Anterior cingulate cortex (tissue), 58 donors: ENCODE measurements at places on chromosomes 1 and 21.

DNA sequence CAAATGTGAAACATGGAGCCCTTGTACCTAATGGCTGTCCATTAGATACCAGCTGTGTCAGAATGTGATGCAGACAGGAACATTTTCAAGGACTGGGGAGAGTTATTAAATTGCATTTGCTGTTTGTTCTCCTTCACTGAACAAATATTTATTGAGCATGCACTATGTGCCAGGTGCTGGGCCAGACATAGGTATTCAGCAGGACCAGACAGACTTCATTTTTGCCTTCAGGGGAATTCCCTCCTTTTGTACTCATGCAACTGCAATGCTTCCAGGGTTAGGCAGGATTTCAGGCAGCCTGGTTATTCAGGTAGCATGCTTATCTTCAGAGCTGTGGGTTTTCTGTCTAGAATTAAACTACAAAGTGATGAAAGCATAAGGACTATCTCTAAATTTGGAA, 64.2 kb upstream of the SMYD2 start:
- no peak for DNase-seq

DNA sequence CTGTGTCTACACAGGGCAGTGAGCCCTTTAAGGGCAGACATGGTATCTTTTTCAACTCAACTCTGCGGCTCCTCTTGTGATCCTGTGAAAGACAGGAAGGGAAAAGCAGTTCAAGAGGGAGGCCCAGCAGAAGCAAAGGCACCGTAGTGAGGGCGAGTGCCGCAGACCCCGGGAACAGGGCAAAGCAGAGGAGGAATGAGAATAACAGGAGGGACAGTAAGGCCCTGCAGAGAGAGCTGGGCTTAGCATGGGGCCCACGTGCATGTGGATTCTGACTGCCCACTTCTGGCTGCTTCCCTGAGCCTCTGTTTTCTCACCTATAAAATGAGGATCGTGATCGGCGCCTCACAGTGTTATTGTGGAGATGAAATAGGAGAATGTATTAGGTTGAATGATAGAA, 409.3 kb downstream of the PTPRU start:
- DNase-seq: no peak

- no peak for DNase-seq
These were observed 137.4 kb downstream of the DYRK1A start for GRCh38 chr21:37503848-37504467.

DNA sequence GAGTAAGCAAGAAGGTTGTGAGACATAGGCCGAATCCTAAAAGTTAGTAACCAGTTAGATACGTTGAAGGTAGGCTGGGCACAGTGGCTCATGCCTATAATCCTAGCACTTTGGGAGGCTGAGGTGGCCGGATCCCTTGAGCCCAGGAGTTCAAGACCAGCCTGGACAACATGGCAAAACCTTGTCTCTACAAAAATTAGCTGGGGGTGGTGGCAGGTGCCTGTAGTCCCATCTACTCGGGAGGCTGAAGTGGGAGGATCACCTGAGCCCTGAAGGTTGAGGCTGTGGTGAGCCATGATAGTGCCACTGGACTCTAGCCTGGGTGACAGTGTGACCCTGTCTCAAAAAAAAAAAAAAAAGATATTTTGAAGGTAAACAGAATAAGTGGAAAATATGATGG, 1.5 kb upstream of the PARP1 start:
- DNase-seq: no peak

DNA sequence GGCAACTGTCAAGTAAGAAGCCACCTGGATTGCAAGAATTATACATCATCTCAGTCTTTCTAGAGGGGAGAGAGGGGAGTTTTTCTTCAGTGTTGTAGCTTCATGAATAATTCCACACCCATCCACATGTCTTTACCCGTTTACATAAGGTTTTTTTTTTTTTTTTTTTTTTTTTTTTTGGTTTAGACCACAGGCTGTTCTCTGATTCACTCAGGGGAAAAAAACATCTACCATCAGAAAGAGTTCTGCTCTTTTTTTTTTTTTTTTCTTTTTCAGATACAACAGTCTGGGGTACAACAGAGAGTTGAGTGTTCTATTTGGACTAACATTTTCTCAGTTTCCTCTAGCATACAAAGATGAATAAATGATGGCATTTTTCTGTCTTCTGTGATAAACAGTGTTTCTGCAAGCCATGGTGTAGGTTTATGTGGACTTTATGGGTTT, 4.9 kb upstream of the KIF14 start:
- DNase-seq: no peak

DNA sequence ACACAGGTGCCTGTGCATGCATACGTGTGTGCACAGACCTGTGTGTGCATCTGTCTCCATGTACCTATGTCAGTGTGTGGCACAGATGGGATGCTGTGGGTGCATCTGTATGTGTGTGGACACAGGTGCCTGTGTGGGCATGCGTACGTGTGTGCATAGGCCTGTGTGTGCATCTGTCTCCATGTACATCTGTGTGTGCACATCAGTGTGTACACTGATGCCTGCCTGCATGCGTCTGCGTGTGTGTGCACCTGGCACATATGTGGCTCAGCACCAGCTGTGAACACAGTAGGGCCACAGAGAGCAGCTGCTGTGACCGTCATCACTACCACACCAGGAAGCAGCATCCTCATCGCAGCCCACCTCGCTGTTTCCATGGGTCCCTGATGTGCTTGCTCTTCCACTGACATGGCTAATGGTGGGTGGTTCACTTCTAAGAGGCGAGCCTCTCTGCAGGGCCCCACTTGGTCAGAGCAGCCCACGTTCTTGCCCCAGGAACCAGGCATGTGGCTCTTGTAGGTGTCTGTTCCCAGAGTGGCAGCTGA, 9.6 kb upstream of the SPATC1L start:
- no peak for DNase-seq

DNA sequence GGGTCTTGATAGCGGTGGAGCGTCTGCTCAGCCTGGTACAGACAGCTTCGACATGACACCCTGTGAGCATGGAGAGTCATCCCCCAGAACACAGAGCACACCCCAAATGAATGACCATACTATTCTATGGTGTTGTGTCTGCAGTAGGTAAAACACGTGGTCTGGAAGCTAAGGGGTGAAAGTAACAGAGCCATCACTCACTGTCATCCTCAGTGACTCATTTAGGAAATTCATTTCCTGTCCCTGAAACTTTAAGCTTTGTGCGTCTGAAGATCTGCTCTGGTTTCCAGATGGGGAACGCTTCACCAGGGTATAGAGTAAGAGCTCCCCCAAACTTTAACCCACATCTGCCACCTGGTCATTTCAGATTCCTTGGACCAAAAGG, 94.8 kb upstream of the DISP3 start:
- no peak for DNase-seq

DNA sequence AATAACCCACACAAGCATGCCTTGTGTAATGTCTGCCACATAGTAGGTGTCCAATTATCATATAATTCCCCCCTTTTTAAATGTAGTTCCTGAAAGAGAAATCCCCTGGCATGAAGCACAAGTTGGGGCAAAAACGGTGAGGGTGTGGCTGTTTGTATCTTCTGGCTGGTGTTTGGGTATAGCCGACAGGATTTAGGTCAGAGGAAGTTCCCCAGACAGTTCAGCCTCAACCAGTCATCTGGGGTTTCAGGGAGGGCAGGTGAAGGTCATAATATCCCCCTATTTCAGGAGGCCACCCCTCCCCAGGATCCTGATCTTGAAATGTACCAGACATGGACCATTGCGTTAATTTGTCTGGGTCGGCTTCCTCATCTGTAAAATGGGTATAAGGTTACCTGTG, 29.1 kb upstream of the JUN start:
- no peak for DNase-seq

GRCh38 chr1:10908266-10908665, 104.2 kb upstream of the TARDBP start:
- DNase-seq: no peak

DNA sequence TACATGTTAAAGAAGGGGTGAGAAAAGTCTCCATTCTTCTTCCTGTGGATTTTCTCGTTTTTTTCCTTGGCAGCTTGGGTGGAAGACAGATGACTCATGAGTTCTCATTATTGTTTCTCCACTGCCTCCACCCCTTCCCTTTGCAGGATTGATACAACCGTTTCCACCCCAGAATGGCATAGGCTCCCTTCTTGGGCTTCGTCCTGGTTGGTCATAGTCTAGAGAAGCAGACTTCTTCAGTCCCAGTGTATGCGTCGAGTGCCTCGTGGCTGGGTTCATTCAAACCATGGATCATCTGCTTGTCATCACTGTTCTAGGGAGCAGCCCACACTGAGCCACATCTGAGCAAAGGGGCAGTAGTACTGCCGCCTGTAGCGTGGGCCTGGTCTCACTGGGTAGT, 13.7 kb downstream of the PTGFRN start:
- DNase-seq: no peak

DNA sequence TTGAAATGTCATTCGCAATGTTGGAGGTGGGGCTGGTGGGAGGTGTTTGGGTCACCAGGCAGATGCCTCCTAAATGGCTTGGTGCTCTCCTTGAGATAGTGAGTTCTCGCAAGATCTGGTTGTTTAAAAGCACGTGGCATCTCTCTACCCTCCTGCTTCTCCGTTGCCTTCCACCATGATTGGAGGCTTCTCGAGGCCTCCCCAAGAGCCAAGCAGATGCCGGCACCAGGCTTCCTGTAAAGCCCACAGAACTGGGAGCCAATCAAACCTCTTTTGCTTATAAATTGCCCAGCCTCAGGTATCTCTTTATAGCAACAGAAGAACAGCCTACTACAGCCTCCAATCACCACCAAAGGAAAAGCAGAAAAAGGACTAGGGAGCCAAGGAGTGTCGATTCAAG, 80.5 kb downstream of the PDE9A start:
- no peak for DNase-seq

DNA sequence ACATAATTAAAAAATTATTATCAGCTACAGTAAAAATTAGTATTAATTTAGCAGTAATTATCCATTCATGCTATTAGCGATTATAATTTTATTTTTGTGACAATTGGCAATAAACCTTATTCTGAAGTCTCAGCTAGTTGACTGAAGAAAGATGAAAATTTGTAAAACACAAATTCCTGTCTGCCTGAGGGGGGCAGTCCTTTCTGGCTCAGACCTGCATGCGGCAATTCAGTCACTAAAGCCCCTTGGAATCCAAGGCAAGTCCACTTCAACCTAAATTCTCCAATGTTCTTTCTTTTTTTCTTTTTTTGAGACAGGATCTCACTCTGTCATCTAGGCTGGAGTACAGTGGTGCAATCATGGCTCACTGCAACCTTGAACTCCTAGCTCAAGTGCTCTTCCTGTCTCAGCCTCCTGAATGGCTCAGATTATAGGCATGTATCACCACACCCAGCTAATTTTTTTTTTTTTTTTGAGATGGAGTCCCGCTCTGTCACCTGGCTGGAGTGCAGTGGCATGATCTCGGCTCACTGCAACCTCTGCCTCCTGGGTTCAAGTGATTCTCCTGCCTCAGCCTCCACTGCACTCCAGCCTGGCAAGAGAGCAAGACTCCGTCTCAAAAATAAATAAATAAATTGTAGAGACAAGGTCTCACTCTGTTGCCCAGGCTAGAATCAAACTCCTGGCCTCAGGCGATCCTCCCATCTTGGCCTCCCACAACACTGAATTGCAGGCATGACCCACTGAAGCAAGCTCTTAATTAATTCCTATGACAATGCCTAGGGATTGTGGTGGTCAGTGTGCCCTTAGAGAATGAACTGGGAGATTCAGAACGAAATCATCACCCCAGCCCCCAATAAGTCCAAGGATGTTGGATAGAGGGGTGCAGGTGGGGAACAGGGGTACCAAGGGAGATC, 24.2 kb upstream of the ITPKB start:
- DNase-seq: no peak

DNA sequence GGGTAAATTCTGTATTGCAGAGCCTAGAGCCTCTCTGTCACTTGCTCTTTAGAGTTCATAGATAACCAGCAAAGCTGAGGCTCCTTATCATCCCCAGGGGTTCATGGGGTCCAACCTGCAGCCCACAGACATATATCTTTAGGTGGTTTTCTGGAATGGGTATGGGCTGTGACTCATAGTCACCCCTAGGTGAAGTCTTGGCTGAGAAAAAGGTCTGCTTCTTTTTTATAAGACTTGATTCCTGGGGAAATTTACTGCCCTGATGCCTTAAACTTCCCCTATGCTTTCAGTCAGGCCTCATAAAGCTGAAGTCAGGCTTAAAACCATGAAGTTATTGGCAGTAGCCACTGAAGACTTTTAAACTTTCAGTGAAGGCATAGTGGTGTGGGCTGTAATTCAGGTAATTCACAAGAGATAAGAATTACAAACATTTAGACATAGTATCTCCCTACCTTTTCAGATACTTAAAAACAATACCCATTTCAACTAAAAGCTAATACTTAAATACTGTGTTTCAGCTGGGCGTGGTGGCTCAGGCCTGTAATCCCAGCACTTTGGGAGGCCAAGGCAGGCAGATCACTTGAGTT, 46.8 kb downstream of the MACO1 start:
- no peak for DNase-seq

DNA sequence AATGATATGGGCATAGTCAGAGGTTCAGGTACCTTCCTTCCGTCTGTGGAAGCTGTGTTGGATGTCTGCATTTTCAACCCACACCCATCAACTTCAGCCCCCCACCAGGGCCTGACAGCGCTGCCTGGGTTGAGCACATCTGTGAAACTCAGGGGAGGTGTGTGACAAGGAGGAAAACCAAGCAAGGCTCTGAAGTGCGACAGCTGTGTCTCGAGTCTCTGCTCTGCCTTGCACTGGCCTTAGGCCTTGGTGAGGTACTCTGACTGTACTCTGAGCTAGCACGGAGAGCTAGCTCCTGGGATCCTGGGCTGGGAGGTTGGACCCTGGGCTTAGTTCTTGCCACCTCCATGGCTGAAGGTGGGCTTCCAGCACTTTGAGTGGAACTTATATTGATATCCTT, 9.1 kb downstream of the VANGL2 start:
- no peak for DNase-seq

DNA sequence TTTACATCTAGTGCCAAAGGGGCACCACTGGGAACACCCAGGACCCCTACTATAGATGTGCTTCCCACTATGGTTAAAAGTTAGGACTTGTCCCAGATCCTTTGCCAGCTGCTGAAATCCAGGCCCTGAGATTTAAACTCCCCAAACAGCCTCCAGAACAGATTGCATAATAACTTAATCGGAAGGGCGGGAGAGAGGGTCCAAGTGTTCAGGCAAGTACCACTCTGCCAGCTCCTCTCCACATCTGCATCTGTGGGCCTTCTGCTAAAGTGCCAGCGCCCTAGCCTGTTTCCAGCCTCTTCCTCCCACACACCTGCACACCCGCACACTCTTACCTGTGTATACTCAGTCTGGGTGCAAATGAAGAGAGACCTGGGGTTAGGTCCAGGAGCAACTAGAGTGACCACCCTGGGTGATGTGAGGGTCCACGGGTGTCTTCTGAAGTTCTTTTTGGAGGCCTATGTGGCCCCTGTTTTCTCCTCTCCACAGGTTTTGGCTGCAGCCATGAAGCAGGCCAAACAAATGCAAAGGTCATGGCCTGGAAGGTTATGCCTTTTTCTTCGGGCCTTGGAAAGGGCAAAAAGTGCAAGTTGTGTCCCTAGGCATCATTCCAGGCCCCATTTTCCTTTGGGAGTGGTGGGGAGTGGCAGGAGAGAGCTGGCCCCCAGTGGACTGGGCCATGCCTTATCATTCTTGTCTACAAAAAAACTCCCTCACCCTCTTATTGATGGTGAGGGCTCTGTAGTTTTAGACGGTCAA, 29.3 kb downstream of the KIRREL1 start:
- DNase-seq: no peak
